Tibial artery (tissue), 4 donors: ENCODE measurements at places on chromosomes 2 and 18.
A peak's percentile ranks its signal among the peaks of the same experiment; 100 is the strongest.

GRCh38 chr2:170143045-170143717, 34.8 kb upstream of the MYO3B start:
- DNase-seq: no peak

GRCh38 chr18:31884020-31884419, 58.9 kb downstream of the TRAPPC8 start:
- DNase-seq: no peak

GRCh38 chr2:222972420-222972819, 79.6 kb upstream of the KCNE4 start:
- no peak for DNase-seq

DNA sequence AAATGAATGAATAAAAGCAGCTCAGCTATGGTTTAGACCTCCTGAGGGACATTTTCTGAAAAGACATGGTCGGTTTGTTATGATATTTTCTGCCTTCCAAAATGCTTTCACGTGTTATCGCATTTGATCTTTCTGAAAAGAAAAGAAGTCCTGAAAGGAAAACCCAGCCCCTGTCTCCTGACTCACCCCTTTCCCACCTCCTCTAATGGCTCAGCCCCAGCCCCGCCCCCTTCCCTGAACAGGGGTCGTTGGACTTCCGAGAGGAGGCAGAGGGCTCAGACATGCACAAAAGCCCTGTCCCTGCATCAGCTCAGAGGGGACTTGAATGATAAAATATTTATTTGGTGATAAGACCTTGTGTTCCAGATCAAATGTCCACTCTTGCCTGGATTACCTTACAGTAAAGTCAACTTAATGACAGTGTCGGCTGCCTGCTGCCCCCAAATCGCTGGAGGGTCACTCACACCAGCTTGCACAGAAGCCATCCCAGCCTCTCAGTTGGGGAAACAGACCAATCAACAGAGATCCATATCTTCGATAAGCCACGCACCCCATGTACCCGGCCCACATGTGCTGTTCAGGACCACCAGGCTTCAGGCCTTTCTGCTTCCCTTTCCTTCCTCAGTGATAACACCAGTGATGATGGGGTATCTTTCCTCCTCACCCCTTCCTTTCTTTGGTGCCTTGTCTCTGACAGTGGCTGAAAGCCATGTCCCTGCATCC, 69.6 kb downstream of the CLHC1 start:
- DNase-seq: no peak

- no peak for DNase-seq
Observed at GRCh38 chr2:157929871-157930667, 53.9 kb upstream of the ACVR1 start.

GRCh38 chr2:113809076-113809736, 52.8 kb upstream of the SLC35F5 start:
- DNase-seq: no peak

- DNase-seq: no peak
Observed at GRCh38 chr2:208492069-208492468, 85.5 kb downstream of the PTH2R start.

GRCh38 chr2:118693287-118693822, 154.1 kb downstream of the EN1 start:
- DNase-seq: no peak

- DNase-seq: no peak
Observed at GRCh38 chr2:98692090-98693054, 38.6 kb downstream of the MGAT4A start.

DNA sequence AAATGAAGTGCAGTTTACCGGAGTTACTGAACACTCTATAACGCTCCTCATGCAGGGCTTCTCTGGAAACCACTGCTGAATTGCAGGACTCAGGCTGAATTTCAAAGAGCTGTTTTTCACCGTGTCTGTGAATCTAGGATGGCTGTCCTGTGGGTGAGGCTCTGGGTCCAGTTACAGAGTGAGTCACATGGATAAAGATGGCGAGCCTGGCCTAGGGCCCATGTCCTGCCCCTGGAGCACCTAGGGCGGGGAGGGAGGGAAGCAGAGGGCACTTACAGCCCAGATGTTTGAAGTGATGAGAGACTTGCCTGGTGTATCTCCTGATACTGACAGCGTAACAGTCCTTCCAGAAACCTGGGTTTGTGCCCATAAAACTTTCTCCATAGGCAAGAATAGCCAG, 583.0 kb downstream of the IRS1 start:
- DNase-seq: no peak

GRCh38 chr2:169734169-169734847, 676 bp downstream of the KLHL23 start:
- no peak for DNase-seq

- DNase-seq: no peak
Observed at GRCh38 chr18:33495278-33495677, 54.8 kb upstream of the CCDC178 start.

DNA sequence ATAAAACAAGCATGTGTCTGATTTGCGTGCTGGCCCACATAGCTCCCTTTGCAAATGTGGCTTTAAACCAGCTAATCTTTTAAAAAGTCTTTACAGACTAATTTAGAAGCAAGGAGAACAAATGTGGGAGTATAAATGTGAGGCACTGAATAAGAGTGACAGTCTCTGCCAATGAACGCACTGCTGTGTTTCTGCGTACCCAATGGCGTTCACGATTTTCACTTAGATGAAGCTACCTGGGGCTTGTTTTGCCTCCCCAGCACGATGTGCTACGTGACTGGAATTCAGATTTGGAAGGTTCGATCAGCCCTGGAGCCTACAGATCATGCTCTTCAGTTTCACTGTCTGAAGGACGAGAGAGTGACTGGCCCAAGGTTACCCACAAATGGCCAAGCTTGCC, 10.8 kb upstream of the CRACDL start:
- DNase-seq: no peak

- no peak for DNase-seq
Observed at GRCh38 chr2:45352506-45352905, 258.6 kb downstream of the SRBD1 start.

DNA sequence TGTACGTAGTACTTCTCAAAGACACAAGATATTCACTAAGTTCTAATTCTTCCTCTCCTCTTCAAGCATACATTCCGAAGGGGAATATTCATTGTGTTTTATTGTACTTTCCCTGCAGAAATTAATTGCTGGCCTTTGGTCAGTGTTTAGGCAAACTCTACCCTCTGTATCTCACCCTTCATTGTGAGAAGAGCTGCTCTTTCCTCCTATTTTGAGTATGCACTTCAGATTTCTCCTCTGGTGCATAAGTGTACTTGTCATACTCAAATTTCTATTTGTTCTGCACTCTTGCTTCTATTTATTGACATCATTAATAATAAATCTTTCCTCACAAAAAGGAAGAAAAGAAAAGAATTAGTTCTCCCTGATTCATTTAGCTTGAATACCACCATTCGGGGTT, 485.4 kb upstream of the SLC8A1 start:
- DNase-seq: no peak

DNA sequence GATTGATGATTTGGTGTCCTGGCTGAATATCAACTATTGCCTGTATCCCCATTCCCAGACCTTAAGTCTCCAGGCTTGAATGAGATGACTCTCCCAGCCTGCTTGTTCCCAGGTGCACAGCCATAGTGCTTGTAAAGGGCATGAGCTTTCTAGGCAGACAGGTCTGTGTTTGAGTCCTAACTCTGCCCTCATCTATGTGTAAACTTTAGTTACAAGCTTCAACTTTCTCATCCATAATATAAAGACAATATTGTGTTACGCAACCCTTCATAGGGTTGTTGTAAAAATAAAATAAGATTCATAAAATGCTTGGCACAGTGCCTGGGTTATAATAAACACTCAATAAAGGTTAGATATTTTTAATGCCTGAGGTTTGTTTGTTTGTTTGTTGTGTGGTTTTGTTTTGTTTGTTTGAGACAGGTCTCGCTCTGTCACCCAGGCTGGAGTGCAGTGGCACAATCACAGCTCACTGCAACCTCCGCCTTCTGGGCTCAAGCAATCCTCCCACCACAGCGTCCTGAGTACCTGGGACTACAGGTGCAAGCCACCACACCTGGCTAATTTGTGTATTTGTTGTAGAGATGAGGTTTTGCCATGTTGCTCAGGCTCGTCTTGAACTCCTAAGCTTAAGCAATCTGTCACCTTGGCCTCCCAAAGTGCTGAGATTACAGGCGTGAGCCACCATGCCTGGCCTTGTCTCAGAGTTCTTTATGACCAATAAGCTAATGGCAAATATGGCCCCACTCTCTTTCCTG, 89.4 kb upstream of the MAPRE2 start:
- no peak for DNase-seq

GRCh38 chr2:42052702-42053481, 5.1 kb downstream of the PKDCC start:
- no peak for DNase-seq

GRCh38 chr2:88554189-88554588, 73.1 kb downstream of the EIF2AK3 start:
- no peak for DNase-seq

DNA sequence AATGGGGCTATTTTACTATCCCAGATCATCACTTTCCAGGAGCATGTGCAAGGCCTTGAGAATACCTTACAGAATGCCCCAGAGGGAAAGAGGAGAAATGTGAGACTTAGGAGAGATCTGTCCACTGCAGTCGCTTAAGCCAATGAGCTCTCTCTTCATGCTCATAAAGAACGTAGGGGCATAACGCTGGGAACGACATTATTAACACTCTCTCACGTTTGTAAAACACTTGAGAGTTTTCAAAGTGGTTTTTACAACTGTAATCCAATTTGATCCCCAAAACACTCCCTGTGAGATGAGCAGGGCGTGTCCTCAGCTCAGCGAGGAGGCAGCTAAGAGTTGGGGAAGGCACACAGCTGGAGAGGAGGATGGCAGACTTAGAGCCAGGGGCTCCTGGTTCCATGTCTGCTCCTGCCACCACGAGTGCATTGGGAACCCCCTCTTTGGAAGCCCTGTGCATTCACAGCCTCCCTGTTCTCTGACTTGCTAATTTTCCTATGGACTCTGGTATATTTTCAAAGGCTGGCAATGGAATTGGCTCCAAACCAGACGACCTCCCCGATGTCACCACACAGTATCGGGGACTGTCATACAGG, 97.4 kb downstream of the PLB1 start:
- no peak for DNase-seq

- DNase-seq: peak; percentile 82
Observed at GRCh38 chr2:217956586-217957457, 46.0 kb downstream of the TNS1 start.

DNA sequence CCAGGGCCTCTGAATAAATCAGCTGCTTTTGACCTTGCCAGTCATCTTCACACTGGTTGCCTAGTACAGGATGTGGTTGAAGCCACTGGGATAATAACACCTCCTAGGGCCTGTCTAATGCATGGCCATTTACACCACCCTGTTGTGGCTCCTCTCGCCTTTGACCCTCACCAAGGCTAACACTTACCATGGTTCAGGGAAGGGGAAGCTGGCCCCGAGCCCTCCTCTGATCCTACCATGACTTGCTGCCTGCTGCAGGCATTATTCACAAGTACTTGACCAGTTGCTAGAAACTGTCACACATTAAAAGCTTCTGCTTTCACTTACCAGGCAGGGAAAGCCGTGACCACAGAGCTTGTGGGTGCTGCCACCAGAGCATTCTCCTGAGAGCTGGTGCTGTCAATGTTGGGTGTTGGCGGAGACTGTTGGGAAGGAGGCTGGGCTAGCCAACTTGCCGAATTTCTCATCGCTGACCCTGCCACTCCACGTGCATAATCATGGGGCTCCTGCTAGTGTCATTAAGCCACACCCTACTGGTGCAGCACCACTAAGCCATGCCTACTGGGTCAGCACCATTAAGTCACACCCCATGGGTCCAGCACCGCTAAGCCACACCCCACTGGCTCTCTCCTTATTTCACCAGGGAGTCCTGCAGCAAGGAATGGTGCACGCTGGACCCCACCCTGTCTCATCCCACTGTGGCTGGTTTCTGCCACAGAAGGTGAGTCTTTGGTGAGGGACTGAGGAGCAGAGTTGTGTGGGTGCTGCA, 47.0 kb upstream of the TTC39C start:
- DNase-seq: no peak

- DNase-seq: no peak
Observed at GRCh38 chr2:233989221-233989858, 61.2 kb upstream of the SPP2 start.

DNA sequence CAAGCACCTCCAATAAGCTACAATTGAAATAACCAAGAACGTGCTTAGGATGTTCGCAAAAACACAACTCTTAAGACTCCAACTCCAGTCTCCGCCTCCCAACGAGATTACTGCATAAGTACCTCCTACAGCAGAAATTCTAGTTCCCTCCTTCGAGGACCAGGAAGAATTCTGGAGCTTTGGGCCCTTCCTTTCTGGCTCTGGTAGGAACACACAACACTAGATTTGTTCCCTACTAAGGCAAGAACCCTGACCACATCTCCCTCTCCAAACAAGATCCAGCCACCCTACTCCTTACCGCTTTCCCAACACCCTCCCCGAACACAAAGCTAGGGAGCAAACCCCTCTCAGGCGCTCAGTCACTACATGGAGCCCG, 721 bp downstream of the ADAM17 start:
- DNase-seq: no peak

DNA sequence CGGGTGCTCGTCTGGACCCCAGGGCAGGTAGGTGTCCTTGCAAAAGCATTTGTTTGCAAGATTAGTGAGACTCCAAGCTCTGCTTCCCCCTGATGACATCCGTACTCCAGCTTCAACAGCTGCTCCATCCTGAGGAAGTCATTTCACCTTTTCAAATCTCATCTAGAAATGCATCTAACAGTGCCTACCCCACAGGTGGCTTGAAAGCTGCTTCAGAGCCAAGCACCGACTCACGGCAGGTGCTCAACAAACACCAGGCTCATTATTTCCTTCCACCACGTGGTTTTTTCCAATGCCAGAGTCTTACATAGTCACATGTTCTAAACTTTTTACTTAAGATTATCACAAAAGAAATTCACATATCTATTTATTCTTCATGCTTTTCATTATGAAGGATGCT, 31.9 kb downstream of the CNGA3 start:
- DNase-seq: no peak

DNA sequence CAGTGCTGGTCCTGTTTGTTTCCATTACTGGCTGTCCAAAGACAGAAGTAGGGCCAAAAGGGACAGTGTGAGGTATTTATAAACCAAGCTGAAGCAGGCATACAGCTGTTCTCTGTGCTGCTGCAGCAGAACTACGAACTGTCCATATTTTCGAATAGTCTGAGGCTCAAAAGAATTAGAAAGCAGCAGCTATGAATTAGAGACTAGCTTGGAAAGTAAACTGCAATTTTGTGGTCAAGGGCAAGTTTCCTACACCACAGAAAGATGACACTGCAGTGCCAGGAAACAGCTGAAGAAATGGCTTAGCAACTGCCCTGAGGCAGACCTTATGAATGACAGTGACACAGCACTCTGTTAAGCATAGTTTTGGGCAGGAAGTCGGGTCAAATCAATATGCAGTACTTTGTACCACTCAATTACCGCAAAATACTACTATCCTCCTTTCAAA, 125.3 kb downstream of the TMEM131 start:
- no peak for DNase-seq

- no peak for DNase-seq
Observed at GRCh38 chr2:165718610-165719210, 75.3 kb downstream of the GALNT3 start.

- DNase-seq: no peak
Observed at GRCh38 chr2:198452327-198452726, 647.9 kb downstream of the PLCL1 start.

GRCh38 chr2:105660489-105660888, 84.2 kb upstream of the NCK2 start:
- DNase-seq: no peak

- no peak for DNase-seq
Observed at GRCh38 chr2:170643346-170643745, 71.8 kb upstream of the SP5 start.

- no peak for DNase-seq
Observed at GRCh38 chr2:27843992-27844391, 46.2 kb downstream of the RBKS start.

GRCh38 chr2:142796588-142796987, 80.9 kb upstream of the KYNU start:
- no peak for DNase-seq
